ENCODE measurements at places on chromosomes 6 and 20. TPM values are rescaled to one million over a fixed set of nuclear protein-coding genes. Genes with fewer than 3 reads are reported as not detected.

GRCh38 chr20:47108994-47109393 lies 214.4 kb downstream of the EYA2 start:
- DNase-seq = no peak

CRISP2 gene
- total RNA-seq = not detected

MARCKS gene
- total RNA-seq = 63.6 TPM

DNA sequence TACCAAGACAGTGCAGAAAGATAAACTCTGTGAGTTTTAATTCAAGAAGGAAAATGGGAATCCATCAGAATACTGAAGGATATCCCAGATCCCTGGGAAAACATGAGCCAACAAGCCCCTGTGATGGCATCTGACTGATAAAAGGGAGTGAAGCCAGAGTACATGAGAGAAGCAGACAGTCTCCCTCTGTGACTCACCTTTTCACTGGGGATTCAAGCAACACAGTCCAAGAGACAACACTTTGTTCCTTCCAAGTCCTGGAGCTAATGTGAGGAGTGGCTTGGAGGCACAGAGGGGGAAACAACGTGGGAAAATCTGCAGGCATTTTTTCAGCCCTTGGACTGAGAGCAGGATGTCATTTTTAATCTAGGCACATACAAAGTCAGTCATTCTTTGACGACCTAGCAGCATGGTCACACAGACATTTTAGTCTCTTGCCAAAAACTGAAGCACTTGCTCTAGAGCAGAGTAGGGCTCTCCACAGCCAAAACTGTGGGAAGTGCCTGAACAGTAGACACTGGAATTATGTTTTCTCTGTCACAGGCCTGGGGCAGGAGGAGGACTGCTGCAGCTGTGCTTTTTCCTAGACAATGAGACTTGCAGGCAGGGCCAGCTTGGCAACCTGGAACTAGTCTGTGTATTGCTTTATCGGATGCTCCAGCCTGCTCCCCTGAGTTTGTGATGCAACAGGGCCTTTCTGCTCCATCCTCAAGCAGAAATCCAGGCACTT lies 465.0 kb upstream of the GJE1 start:
- DNase-seq = no peak

- DNase-seq = no peak
These were observed 34.5 kb upstream of the AHI1 start for GRCh38 chr6:135531954-135532490.

DNA sequence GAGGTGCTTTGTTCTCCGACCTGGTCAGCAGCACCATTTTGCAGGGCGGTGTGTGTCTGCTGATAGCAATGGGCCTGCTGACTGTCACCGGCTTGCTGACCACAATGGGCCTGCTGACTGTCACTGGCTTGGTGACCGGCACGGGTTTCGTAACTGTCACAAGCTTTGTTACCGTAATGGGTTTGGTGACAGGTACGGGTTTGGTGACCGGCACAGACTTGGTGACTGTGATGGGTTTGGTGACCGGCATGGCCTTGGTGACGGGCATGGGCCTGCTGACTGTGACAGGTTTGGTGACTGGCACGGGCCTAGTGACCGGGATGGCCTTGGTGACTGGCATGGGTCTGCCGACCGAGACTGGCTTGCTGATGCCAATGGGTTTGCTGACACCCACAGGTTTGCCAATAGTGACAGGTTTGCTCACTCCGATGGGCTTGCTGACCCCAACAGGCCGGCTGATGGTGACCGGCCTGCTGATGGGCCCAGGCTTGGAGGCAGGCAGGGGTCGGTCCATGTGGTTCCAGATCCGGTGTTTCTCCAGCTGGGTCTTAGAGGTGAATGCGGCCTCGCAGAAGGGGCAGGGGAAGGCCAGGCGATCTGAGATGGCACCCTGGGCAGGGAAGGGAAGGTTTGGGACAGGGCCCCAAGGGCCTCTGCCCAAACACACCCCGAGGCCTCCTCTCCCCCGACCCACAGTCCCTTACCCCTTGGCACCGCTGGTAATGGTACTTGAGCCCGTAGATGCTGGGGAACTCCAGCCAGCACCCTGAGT lies 3.4 kb downstream of the ZNF512B start:
- no peak for DNase-seq

Measured in mesenteric fat pad (tissue), 1 donor.